ENCODE measurements at places on chromosomes 2 and 18.

- no peak for DNase-seq
Measured at GRCh38 chr2:162198239-162198638, 45.0 kb downstream of the FAP start.

GRCh38 chr2:192123847-192124246 lies 70.9 kb downstream of the TMEFF2 start:
- DNase-seq = no peak

- no peak for DNase-seq
Measured at GRCh38 chr2:224442071-224442967, 40.4 kb upstream of the FAM124B start.

GRCh38 chr18:77102259-77103040 lies 30.1 kb downstream of the MBP start:
- no peak for DNase-seq

GRCh38 chr2:128435576-128436478 lies 117.2 kb upstream of the HS6ST1 start:
- DNase-seq = no peak

DNA sequence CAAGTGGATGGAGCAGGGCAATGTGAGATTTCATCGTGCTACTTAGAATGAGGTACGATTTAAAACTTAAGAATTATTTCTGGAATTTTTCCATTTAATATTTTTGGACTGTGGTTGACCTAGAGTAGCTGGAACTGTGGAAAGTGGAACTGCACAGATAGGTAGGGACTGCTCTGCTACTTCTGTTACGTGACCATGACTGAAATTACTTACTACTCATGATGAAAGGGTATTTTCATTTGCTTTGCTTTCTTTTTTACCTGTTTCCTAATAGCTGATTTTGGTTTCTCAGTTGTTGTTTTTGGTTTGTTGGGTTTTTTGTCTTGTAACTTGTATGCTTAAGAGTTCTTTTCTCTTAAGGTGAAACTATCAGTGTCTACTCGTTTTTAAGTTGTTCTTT lies 11.4 kb downstream of the UBE2E3 start:
- no peak for DNase-seq

DNA sequence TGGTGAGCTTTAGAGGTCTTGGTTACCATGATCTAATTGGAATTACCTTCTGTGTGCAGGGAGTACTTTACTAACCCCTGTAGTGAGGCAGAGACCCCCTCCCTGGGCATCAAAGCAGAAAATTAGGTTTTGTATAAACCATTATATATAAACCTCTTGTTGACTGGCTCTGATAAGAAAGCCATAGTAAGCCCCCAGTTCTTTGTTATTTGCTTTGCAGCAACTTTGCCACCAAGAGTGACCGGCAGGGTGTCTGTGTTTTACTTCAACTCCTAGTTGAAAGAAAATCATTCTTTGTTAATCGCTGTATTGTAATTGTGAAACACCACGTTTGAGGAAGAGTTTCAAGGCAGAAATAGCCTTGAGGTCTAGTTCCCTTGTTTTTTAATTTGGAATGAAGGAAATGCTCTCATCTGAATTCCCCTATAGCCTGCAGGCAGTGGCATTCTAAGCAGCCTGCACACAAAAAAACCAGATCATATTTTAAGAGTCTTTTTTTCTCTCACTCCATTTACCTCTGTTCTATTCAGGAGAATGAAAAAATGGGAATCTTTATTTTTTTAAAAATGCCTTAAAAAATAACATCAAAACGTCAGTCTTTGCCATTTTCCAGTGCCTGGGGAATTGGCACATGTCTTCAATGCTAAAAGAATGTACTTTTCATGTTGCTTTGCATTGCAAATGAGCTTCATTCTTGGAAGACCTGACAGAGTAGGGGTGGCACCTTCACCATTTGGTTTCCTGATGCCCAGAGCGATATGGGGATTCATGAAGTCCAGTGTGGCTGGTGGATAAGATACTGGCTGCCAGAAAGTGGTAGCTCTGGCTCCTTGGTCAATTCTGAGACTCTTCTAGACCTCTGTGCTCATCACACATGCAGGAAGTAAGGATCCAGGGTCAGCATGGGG lies 338.1 kb downstream of the SLC4A3 start:
- DNase-seq = no peak

DNA sequence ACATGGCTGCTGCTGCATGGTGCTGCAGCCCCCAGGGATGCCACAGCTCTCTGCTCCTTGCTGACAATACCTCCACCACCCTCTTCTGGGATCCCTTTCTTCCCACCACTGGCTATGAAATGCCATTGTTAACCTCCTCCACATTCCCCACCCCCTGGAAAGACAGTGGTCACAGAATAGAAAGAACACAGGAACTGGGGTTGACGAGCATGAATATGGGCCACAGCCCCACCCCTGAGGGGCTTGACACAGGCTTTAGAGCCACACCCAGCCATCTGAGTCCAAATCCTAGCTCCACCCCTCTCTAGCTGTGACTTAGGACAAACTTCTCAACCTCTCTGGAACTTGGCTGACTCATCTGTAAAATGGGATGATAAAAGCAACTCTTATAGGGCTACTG lies 47.3 kb downstream of the TMEM163 start:
- peak; percentile 13 for DNase-seq

DNA sequence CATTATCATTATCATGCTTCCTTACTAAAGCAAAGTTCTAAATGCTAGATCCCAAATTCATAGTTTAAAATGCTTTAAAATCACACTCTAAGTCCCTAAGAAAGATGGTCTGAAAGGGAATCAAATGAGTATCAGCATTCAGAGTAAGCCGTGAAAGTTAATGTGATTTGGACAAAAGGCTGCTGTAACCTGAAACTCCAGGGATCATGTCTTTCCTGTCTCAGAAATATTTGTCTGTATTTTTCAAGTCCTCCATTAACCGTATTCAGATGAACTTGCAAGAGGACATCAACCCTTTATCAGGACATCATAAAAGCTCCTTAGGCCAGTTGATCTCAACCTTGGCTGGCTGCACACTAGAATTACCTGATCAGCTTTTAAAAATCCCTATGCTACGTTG lies 324.3 kb upstream of the PKDCC start:
- no peak for DNase-seq

DNA sequence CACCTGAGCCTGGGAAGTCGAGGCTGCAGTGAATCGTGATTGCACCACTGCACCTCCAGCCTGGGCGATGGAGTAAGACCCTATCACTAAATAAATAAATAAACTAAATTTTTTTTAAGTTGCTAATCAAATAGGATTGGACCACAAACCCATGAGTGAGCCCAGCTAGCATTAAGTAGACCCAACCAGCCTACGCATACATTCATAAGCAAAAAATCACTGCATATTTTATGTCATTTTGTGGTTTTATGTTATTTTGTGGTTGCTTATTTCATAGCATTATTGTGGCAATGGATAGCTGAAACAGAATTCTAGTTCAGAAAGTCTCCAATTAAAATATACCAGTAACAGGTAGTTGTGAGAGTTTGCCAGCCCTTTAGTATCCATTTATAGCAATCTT lies 29.1 kb upstream of the ZC3H15 start:
- no peak for DNase-seq

DNA sequence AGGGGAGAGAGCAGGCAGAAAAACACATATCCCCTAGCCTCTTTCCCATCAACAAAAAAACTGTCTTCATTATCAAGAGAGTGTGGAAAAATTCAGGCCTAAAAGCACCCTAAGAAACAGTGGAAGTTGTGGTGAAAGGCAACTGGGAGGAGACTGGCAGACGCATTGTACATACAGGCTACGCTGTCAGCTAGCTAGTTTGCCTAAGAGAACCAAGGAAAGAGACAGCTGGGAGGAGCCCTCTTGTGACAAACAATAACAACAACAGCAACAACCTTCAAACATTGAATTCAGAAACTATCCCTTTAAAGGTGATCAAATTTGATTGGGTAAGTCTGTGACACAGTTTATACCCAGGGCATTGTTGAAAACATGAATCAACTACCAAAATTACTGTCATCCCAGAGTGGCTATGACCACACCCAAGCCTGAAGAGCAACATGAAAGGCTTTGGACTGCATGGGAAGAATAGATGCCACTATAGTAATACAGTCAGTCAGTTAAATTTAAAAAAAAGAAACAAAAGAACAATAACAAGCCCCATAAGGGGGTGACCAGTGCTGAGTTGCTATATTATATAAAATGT lies 88.9 kb upstream of the CRIM1 start:
- DNase-seq = no peak

- no peak for DNase-seq
Measured at GRCh38 chr2:156329031-156329926, 3.2 kb downstream of the NR4A2 start.

DNA sequence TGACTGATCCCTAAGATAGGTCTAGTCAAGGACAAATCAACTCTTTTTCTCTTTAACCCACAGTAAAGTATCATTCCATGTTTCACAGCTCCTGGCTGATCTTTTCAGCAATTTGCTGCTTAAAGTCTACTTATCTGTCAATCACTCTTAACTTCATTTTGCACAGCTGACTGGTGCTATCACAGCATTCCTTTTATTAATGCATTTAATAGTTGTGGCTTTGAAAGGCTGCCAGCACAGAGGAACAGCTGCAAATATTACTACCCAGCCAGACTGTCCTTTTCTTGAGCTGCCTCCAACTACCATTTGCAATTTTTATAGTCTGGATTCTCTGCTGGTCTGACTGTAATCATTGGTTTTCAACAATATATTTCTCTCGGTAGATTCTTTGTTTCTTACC lies 303.5 kb downstream of the STK39 start:
- DNase-seq = no peak

DNA sequence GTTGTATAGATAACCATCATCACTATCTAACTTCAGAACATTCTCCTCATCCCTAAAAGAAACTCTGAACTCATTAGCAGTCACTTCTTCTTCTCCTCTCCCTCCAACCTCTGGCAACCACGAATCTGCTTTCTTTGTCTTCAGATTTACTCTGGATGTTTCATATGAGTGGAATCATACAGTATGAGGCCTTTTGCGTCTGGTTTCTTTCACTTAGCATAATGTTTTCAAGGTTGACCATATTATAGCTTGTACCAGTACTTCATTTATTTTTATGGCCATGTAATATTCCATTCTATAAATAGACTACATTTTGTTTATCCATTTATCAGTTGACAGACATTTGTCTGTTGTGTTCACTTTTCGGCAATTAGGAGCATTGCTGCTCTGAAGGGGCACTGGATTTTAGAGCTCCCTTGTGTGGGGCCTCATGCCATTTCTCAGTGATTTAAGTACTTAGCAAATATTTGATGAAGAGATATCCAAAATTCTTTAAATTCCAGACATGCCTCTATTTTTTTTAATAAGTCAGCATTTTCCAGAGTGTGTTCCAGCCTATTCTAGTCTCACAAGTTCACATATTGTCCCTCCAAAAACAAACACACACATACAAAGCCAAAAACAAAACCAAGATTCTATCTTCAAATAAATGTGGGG lies 22.5 kb upstream of the MAP3K20 start:
- DNase-seq = no peak

- DNase-seq = no peak
Measured at GRCh38 chr2:56167616-56168562, 15.9 kb upstream of the CCDC85A start.

DNA sequence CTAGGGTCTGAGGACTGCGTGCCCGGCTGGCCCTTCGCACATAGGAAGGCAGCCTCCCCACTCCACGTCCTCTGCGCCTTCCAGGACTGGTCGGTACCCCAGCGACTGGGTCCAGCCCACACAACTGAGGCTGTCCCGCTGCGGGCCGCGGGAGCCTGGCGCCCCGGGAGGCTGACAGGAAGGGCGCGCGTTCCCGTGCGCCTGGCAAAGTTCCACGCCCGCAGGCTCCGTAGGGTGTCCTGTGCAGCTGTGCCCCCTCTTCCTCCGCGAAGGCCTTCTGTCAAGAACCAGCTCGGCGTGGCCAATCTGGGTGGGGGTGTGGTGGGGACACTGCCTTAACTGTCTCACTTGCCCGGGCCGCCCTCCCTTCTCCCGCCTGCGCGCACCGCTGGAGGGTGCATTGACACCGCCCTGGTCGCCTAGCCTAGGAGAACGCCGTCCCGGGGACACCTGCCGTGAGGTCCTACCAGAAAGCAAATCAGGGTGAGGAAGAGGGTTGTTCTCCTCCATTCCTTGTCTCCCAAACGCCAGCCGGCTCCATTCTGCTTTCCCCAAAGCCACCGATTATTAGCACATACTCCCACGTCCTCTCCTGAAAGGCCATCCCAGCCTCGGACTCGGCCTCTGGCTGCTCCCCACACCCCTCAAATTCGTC lies 618 bp upstream of the LYPD1 start:
- no peak for DNase-seq

- no peak for DNase-seq
Measured at GRCh38 chr2:165573534-165574461, 104.3 kb downstream of the CSRNP3 start.

- no peak for DNase-seq
Measured at GRCh38 chr2:200252265-200253067, 54.0 kb upstream of the SPATS2L start.

- no peak for DNase-seq
Measured at GRCh38 chr2:26401739-26402541, at the start of gene DRC1. Gene DRC1, plus strand, starts transcription at chr2:26401920. Its CDS starts 70 bp downstream, at chr2:26401990.

GRCh38 chr18:42182728-42183700 lies 228.0 kb downstream of the PIK3C3 start:
- DNase-seq = no peak

GRCh38 chr2:238906936-238907716 lies 59.2 kb downstream of the TWIST2 start:
- DNase-seq = no peak

GRCh38 chr2:74290466-74291217 lies 52.6 kb downstream of the SLC4A5 start:
- DNase-seq = peak; percentile 81

DNA sequence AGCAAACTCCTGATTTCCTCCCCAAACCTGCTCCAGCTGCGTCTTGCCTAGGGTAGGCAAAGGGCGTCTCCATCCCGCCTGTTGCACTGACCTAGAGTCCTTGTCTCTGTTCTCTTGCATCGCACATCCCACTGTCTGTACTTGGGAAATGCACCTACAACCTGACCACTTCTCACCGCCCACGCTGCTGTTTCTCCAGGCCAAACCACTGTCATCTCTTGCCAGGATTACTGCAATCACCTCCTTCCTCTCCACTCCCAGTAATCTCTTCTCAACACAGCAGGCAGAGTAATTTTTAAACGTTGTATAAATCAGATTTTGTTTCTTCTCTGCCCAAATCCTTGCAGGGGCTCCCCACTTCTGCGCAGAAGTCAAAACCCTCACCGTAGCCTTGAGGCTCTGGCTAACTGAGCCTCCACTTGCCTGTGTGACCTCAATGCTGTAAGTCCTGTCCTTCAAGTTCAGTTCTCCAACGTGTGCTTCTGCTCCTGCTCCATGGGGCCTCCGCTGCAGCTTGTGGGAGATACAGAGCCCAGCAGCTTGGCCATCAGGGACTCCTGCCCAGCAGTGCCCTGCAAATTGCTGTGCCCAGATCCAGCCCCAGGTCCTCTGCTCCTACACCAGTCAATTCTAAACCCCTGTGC lies 27.7 kb upstream of the SEMA4C start:
- no peak for DNase-seq
